ENCODE measurements at places on chromosomes 16 and 17.

- DNase-seq = no peak
Observed at GRCh38 chr16:48000622-48001021, 155.2 kb downstream of the ABCC12 start.

GRCh38 chr16:17414421-17414820, 56.3 kb downstream of the XYLT1 start:
- DNase-seq = no peak

GRCh38 chr17:15169676-15170075, 95.5 kb downstream of the PMP22 start:
- DNase-seq = no peak

DNA sequence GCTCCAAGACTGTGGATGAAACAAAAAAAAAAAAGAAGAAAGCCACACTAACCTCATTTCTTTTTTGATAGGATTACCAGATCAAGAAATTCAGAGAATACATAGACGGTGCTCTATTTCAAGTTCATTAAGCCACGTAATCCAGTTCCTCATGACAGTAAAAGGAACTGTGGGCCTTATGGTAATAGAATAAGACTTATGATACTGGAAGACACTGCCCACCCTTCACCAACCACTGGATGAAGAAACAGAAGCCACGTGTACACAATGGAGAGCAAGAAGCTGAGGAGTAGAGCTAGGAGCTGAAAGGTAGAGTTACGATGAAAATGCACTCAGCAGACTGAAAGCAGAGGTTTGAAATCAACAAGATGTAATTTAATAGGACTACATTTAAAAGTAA, 11.2 kb downstream of the NCBP3 start:
- DNase-seq = no peak

DNA sequence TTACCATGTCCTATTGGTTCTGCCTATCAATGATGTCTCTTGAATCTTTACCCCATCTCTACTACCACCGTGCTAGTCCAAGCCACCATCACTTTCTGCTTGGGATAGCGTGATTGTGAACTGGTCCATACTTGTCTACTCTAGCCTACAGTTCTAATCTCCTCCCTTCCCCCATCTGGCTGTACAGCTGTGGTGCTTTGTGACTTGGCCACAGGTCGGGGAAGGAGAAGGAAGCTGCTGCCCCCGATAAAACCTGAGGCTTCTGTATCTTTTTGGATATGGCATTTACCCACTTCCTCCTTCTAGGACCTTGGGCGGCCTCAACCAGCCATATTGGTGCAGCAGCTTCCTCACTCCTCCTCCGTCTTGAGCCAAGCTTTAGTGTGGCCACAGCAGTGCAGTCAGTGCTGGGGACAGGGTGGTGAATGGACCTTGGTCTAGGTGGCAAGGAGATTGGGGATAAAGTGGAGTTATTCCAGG, 314 bp upstream of the ITGA2B start:
- DNase-seq = no peak

DNA sequence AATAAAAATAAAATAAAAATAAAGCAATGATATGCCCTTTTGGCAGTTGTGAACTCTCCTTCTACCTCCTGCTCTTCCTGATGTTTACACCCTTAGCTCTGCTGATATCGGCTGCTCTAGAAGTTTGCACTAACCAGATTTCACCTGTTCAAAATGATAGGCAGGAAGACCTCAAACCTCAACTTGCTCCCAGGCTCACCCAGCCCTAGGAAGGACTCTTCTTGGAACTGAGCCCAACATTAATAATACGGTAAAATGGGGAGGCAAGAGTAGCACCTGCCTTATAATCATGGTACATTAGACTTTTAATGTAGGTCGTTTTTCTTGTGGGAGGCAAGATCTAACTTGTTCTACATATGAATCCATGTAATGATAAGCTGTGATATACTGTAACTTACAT, 61.2 kb upstream of the MED13 start:
- no peak for DNase-seq

- DNase-seq = no peak
Observed at GRCh38 chr16:57017251-57017650, 27.9 kb downstream of the NLRC5 start.

DNA sequence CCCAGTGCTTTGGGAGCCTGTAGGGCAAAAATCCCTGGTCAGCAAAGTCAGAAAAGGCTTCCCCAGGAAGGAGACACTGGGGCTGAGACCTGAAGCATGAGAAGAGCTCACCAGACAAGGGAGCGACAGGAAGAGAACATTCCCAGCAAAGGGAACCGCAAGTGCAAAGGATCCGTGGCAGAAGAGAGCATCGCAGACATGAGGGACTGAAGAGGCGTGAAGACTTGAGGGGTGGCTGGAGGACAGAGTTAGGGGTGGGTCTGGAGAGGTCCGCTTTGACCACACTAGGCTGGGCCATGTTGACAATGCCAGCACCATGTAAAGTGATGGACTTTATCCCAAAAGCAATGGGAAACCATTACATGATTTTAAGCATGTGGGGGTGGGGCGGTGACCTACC, 128.1 kb upstream of the IRX3 start:
- no peak for DNase-seq

GRCh38 chr17:49343273-49343672, 18.8 kb downstream of the ZNF652 start:
- DNase-seq = no peak

DNA sequence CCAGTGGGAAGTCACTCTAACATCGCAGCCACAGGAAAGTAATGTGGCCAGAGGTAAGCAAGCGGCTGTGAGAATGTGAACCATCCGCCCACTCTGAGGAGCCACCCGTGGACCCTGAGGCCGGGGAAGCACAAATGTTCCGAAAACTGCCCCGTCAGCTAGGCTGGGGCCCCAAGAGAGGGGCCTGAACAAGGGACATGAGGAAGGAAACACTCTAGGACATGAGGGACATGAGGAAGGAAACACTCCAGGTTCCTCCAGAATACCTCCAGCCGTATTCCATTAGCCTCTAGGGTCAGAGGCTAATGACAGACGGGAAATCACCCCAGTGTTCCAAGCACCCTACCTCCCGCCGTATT, 317 bp downstream of the TEFM start:
- DNase-seq = no peak

DNA sequence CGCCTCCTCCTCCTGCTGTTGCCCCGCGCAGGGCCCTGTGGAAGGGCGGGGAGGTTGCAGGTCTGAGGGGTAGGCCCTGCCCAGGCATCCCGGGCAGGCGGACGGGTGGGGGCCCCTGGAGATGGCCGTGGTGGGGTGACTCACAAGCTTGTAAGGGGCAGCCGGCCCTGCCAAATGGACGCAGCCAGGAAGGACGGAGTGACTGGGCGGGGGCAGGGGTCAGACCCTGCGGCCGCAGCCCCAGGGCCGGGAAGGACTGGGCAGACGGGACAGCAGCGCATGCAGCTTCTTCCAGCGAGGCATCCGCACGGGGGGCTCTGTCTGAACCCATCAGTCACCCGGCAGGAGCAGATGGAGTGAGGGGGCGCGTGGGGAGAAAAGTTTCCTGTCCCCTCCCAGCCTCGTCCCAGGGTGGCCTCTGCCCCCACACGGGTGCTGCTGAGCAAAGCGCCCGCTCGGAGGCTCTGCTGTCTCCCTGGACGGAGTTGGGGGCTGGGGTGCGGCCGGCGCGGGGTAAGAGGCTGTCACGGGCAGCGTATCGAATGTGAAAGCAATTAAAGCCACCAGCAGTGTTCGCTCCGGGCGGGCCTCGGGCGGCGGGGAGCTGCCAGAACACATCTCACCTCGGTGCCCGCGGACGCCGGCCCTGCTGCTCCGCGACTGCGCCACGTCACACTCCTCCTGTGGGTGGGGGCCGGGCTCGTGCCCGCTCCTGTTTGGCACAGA, 5.4 kb upstream of the PRR35 start:
- DNase-seq = no peak

DNA sequence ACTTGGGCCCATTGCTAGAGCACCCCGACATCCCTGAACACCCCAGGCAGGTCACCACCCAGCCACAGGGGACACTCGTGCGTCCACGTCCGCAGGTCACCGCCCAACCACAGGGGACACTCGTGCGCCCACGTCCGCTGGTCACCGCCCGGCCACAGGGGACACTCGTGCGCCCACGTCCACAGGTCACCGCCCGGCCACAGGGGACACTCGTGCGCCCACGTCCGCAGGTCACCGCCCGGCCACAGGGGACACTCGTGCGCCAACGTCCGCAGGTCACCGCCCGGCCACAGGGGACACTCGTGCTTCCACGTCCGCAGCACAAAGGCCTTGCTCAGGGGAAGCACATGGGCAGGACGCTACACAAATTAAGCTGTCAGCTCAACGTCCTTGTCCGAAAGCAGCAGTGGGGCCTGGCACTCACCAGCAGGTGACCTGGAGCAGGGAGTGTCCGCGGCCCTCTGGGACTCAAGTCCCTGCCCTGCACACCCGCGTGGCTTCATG, 17.7 kb downstream of the GALNS start:
- DNase-seq = no peak

DNA sequence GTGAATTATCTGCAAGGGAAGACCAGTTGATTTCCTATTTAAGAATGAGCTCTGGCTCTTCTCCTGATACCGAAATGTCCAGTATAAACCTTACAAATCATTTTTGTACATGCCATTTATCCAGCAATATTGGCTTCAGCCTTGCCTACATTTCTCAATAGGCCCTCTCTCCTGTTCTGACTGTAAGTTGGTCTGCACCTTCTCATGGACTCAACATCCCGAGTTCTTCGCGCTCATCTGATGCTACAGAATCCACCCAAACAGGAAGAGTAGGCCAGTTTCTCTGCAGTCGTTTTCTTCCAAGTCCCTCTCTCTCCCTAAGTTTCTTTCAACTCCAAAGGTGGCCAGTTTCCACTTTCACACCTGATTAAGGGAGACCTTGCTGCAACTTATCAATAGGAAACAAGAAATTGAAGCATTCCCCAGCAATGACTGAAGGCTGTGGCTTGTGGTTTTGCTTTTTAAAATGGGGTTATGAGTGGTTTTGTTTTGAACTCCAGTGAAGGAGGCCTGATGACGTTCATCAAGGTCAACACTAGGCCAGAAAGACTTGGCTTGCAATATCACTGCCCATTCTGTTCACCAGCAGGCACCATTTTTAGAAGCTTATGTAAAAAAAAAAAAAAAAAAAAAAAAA, 383.0 kb downstream of the MAF start:
- peak; percentile 38 for DNase-seq

DNA sequence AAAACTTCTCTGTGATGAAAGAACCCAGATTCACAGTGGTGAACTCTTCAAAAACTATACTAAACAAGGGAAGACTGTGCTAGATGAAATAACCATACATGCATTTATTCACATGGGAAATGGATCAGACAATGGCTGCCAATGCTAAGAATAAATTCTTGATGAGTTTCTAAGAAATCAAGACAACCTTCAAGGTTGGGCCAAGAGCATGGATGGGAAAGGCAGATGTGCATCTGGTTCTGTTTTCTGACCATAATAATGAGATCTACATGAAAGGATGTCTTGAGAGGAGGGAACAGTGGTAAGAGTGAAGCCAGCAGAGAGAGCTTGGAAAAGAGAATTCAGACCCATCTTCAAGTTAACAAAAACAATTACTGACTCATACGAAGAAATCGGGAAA, 31.4 kb downstream of the ANKRD11 start:
- DNase-seq = no peak

DNA sequence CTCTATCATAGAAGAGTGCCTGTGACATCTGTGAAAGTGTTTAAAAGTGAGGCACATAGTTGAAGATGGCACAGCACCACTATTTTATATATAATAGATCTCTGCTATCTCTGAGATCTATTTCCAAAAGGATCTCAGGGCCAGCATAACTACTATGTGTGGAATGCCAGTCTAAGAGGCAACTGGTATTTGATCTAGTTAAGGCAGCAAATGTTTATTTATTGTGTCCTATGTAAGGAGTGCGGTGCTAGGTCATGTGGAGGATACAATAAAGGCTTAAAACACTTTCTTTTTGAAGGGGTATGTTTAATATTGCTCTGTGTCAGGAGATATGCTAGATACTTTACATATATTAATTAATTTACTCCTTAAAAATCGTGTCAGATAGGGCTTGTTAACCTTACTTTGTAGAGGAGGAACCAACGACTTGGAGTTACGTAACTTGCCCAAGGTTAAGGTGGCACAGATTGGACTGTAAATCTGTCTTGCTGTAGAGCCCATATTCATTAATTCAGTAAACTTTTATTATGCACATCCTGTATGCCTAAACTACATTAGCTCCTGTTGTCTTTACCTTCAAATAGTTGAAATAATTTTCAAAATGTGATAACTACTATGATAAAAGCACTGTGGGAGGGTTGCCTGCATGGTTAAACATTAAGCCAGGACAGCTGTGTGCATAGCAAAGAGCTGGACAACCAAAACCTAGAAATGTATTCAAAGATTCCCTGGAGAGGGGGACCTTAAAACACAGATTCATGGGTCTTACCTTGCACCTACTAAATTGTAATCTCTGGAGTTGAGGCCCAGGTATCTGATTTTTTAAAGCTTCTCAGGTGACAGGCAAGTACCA, 83.3 kb downstream of the NLK start:
- DNase-seq = no peak

GRCh38 chr16:72621651-72622050, 426.3 kb downstream of the ZFHX3 start:
- DNase-seq = no peak

DNA sequence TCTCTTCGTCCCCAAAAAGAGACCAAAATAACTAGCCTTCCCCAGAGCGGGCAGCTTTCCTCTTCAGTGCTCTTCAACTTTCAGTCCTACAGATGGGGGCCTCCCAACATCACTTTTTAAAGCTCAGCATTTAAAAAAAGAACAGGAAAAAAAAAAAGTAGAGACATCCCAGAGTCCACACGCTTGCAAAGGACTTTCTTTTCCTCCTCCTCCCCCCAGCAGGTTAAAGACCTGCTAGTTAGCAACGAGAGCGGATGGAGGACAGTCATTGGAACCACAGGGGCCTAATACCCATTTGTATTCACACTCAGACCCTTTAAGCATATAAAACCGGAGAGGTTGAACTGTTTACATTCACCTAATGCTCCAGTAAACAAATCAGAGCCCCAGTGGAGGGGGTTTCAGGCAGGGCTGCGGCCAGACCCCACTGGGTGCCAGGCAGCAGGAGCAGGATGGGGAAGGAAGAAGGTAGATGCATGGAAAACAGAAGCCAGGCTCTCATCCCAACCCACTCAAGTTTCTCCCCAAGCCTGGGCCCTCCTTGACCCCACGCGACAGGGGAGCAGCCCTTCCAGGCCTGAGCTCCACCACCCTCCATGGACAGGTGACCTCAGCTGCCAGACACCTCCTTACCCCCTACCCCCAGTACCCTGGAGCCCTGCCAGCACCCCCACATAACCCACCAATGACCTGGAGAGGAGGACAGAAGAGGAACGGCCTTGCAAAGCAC, 15.2 kb downstream of the ZFHX3 start:
- no peak for DNase-seq

- no peak for DNase-seq
Observed at GRCh38 chr17:38881600-38882191, 11.8 kb downstream of the LASP1 start.

- no peak for DNase-seq
Observed at GRCh38 chr17:27481327-27481726, 25.1 kb downstream of the KSR1 start.

- no peak for DNase-seq
Observed at GRCh38 chr17:81094509-81095382, 59.8 kb downstream of the BAIAP2 start.
